ENCODE measurements at places on chromosomes 12 and 14.

GRCh38 chr12:119068129-119068856, 87.0 kb downstream of the SRRM4 start:
- DNase-seq, result no peak

- DNase-seq, result no peak
Observed at GRCh38 chr12:74915718-74916117, 293.9 kb downstream of the KCNC2 start.

- DNase-seq, result no peak
Observed at GRCh38 chr14:42323426-42323825, 716.8 kb downstream of the LRFN5 start.

DNA sequence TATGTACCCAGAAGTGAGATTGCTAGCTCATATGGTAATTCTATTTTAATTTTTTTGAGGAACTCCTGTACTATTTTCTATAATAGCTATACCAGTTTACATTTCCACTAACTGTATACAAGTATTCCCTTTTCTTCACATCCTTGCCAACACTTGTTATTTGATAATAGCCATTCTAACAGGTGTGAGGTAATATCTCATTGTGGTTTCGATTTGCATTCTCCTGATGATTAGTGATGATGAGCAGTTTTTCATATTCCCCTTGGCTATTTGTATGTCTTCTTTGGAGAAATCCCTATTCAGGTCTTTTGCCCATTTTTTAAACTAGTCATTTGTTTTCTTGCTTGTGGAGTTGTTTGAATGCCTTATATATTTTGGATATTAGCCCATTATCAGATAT, 121.3 kb downstream of the BBS10 start:
- no peak for DNase-seq

- no peak for DNase-seq
Observed at GRCh38 chr12:79128956-79129355, 264.4 kb downstream of the SYT1 start.

GRCh38 chr12:125081427-125081826, 16.2 kb downstream of the AACS start:
- DNase-seq, result no peak

GRCh38 chr12:126093908-126094307, 1028.7 kb downstream of the AACS start:
- no peak for DNase-seq

DNA sequence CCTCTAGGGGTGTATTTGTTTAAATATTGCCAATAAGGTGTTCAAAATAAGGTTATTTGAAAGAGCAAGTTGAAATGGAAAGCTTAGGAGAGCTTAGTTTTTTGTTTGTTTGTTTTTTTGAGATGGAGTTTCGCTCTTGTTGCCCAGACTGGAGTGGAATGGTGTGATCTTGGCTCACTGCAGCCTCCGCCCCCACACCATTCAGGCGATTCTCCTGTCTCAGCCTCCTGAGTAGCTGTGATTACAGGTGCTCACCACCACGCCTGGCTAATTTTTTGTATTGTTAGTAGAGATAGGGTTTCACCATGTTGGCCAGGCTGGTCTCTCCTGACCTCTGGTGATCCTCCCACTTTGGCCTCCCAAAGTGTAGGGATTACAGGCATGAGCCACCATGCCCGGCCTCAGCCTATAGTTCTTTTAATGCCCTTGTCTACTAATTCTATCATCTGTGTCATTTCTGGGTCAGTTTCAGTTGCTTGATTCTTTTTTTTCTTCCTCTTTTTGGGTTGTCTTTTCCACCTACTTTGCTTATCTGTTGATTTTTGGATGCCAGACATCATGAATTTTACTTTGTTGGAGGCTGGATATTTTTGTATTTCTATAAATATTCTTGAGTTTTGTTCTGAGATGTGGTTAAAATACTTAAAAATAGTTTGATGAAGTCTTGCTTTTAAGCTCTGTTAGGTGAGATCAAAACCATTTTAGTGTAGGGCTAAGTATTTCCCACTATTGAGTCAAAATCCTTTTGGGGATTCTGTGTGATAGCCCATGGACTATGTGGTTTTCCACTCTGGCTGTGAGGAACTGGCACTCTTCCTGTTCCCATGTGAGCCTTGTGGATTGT, 18.7 kb downstream of the RCOR1 start:
- no peak for DNase-seq

- DNase-seq, result no peak
Observed at GRCh38 chr12:20319366-20319765, 49.0 kb upstream of the PDE3A start.

- DNase-seq, result no peak
Observed at GRCh38 chr12:81123611-81124010, 45.7 kb downstream of the ACSS3 start.

- no peak for DNase-seq
Observed at GRCh38 chr12:96886998-96887677, 19.9 kb upstream of the NEDD1 start.

DNA sequence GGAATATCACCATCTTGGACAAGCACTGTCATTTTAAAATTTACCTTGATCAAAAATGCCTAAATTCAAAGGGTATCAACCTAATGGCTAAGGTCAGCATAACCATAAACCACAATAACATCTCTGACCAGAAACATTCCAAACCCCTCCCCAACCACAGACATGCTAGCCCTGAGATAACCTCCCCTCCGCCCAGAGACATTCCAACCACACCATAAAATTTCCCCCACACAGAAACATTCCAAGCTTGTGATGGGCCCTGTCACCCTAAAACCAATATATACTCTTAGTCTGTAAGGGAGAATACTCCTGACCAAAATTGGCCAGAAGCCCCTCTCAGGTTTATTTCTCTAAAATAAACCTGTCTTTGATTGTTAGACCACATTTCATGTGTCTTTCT, 17.7 kb downstream of the EPYC start:
- DNase-seq, result no peak

DNA sequence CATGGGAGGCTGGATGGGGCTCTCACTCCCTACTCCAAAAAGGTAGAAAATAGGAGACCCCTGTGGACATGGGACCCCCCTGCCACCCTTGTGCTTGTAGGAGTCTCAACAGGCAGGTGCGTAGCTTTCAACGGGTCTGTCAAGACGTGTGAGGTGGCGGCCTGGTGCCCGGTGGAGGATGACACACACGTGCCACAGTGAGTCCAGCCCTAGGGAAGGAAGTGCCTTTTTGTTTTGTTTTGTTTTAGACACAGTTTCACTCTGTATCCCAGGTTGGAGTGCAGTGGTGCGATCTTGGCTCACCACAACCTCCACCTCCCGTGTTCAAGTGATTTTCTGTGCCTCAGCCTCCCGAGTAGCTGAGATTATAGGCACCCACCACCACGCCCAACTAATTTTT, 12.9 kb downstream of the P2RX4 start:
- DNase-seq, result no peak

GRCh38 chr12:15679151-15679550, 110.0 kb downstream of the EPS8 start:
- no peak for DNase-seq

GRCh38 chr12:4975574-4975973, 65.9 kb downstream of the KCNA1 start:
- no peak for DNase-seq

GRCh38 chr14:76464856-76465255, 88.9 kb downstream of the ESRRB start:
- DNase-seq, result no peak

- DNase-seq, result no peak
Observed at GRCh38 chr14:22096514-22096895, 422.9 kb upstream of the OR4E1 start.

GRCh38 chr14:79265366-79265946, 945.8 kb downstream of the DIO2 start:
- DNase-seq, result no peak

DNA sequence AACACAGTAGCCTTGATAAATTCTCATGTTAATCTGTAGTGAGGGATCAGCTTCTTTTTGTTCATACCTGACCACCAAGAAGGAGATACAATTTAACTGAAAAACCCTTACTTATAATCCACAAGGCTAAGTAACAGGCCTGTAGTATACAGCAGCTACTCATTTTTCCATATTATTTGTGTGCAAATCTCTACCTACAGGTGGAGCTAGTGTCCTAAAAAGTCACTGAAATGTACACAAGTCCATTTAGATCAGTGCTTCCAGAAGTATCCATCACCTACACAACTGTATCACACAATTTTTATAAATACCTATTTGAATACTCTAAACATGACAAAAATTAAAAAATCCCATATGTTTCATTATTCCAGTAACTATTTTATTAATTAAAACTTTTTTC, 173.2 kb downstream of the SLC35F4 start:
- DNase-seq, result no peak

DNA sequence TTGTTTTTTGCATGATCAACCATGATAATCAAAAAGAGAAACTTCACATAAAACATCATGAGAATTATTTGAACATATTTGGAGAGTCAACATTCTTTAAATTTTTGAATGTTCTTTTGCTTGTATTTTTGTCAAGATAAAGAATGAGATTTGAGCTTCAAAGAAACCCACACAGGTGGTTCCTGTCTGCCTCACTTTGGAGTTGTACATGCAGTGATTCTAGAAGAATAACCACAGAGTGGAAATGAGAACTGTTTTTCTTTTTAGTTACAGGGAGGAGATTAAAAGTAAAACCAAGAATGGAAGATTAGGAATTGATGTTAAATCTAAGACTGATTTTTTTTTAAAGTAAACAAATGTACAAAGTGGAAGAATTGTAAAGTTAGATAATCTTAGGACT, 2.3 kb upstream of the ZNF705A start:
- DNase-seq, result no peak

GRCh38 chr14:33457021-33457420, 493.9 kb downstream of the EGLN3 start:
- DNase-seq, result no peak

DNA sequence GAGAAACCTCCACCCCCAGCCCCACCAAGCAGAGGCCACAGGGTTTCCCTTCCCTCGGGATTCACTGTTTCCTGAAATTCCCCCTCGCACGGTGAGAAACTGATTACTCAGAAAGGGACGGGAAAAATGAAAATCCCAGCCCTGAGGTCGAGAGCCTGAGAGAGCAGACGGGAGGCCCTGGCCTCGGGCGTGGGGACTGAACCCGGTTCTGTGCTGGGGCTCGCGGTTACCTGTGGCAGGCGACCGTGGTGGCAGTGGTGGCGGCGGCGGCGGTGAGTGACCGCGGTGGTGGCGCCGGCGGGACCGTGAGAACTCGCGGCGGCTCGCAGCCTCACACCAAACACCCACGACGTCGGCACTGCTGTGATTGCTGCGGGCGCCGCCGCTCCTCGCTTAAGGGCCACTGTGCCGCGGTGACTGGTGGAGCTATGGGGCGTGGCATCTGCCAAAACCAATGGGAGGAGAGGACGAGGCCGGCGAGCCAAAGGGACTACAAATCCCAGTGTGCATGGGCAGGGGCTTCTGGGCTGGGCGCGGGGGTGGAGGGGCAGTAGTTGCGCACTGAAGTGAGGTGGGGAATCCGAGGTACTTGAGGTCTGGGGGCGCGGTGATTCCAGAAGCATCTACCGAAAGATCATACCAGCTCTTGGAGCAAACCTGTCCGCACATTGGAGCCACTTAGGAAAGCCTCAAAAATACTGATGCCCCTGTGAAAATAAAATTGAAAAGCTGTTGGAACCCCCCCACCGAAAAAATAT, at the start of gene LGMN:
LGMN (minus strand) TSS at position 369 of the 758 bp plus-strand sequence. CDS start 15,841 bp downstream, outside the sequence.
- peak; percentile 83 for DNase-seq

DNA sequence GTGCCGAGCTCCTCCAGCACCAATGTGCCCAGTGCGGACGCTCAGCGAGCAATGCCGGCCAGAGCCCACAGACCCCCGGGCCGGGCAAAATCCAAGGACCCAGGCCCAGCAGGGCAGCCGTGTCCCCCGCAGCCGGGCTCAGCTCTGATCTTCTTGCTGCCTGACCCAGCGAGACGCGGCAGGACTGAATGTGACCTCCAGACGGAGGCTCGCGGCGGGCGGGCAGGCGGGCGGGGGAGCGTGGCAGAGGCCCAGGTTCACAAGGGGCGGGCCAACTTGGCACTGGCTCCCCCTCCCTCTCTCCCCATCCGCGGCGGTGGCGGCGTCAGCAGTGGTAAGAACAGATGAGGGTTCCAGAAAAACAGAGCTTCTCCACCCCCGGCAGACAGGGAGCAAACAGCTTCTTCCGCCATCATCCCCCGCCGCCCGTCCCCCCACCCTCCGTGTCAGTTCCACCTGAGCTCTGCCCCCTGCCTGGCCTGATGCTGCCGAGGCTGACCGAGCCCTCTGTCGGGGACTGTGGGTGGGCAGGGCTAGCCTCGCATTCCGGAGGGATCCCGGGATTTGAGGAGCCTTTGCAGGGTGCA, 94.3 kb downstream of the RFLNA start:
- DNase-seq, result peak; percentile 15

DNA sequence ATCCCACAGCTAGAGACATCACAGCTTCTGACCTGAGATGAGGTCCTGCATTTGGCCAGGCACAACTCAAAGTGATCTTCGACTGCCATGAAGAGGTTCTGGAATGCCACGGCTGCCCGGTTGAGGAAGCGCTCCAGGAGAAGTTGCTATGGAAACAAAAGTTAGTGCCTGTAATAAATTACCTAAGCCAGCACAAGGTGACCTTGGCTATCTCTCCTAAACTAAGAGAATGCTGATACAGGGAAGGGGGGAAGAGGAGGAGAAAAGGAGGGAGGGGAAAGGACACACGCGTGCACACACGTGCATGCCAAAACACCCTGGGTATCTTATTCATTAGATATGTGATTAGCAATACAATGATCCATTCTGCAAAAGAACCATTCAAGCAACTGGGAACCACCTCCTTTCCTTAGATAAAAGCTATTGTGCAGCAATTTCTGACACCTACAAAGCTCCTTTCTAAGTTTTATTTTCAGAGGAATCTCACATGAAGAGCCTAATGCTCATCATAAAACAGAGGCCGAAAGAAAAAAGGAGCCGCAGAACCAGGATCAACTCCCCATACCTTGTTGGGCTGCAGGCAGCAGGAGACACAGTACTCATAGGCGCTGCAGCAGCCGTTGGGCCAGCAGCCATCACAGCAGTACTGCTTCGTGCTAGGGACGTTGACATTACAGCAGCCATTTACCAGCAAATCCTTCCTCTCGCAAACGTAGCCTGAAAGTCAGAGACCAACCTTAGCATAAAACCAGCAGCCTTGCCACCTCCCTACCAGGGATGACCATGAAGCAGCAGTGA, 17.9 kb downstream of the SPRING1 start:
- no peak for DNase-seq

DNA sequence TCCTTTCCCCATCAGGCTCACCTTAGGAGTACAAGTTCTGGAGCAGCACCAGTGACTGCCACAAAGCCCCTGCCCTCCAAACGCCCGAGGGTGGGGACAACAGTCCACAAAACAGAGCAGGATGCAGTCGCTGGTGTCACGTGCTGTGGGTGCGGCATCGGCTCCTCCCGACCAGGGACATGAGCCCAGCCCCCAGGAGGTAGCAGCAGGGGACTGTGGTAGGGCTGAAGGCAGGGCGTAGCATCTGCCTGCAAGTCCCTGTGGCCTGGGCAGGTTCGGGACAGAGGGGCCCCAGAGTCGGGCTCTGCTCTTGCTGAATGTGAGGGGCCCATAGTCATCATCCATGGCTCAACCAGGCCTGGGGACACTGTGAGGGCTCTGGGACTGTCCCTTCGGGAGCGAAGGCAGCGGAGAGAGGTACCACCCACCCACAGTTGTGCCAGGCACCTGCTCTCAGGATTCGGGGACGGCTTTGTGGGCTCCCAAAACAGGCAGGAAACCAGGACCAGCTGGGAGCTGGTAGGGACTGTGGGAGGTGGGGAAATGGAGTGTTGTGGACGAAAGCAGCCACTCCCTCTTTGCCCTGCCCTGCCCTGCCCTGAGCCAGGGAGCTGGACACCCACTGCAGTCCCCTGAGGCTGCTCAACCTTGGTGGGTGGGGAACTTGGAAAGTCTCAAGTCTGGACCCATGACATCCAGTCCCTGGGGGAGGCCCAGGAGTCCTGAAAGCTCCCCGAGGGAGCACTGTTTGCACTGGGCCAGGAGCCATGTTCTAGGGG, 30.7 kb downstream of the FBRSL1 start:
- no peak for DNase-seq

GRCh38 chr12:100753837-100754236, 40.7 kb upstream of the ANO4 start:
- DNase-seq, result no peak

All from effector CD8-positive, alpha-beta T cell (primary cell).